Left lobe of liver (tissue), 2 donors: ENCODE measurements at places on chromosomes 11 and 22. TPM values are rescaled to one million over a fixed set of nuclear protein-coding genes. Genes with fewer than 3 reads are reported as not detected.

Gene NPAS4
- total RNA-seq: not detected

Gene ARHGAP8
- 0.98 TPM for total RNA-seq

Gene RFPL2
- not detected for total RNA-seq

Gene RHOD
- 23.2 TPM for total RNA-seq

Gene KCNE3
- 2.1 TPM for total RNA-seq

DNA sequence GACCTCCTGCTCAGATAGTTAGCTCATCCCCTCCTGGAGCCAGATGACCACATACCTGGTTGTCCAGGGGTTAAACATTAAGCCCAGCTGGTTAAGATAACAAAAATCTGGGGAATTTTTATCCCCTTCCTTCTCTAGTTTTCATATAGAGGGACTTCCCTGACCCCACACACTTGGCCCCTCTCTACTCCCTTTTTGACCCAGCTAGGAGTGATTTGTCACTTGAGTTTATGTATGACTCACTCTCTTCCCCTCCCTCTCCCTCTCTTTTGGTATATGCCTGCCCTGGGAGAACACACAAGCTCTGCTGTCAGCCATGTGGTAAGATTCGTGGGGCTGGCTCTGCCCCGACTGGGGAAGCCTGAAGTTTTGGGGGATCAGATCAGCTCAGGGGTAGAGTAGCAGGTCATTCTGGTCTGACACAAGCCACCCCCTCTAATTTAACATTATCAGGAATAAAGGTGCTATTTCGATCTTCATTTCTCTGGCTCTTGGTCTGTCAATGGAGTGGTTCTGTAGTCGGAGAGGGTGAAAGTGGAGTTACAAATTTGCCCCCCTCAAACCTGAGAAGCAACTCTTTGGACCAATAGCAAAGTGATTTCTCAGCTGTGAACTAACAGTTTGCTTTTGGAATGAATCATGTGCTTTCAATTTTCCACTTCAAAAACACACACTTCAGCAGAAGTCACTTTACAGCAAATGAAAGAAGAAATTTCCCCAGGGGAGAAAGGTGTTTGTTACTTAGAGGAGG is 415.3 kb upstream of the CADM1 start:
- no peak for DNase-seq

GRCh38 chr22:29886596-29886995 is 3.6 kb downstream of the MTMR3 start:
- DNase-seq: no peak

- DNase-seq: no peak
These were observed 718 bp downstream of the INTS5 start for GRCh38 chr11:62652161-62653006.

- peak; percentile 44 for DNase-seq
These were observed 1.9 kb downstream of the RHBDD3 start for GRCh38 chr22:29265929-29266328.

- DNase-seq: no peak
These were observed 1.8 kb upstream of the SLC36A4 start for GRCh38 chr11:93199616-93200015.

DNA sequence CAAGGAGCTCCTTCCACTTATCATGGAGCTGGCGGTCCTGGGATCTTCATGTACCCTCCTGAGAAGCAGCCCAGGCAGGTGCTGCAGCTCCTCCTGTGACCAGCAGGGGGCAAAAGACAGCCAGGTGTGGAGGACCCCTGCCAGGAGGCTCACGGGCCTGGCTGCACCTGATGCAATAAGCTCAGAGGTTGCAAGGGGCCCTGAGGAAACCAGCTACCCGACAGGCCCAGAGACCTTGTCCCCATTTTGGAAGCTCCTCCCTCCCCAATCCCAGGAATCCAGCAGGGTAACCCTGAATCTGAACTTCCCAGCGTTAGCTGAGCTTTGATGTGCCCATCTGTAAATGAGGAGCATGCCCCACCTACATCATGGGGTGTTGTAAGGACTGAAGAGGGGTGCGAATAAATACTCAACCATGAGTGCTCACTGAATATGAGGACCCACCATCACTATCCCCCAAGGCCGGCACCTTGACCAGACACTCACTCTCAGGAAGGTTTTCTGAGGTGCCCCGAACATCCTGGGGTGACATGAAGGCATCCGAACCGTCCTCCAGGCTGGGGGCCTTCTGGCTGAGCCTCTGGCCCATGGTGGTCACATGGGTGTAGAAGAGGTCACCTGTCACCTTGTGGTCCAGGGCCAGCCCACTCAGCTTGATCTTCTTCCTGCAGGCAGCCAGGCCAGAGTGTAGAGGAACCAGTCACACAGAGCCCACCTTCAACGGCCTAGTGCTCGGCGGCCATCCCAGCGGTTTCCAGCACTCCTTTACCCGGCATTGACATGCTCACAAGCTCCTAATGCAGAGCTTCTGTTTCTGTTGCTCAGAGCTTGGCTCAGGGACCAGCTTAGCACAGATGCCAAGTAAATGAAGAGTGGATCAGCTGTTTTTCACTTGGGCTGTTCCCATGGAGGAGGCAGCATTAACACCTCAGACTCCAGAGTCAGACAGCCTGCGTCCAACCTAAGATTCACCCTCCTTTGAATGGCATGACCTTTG is 21.7 kb downstream of the SLC43A1 start:
- DNase-seq: peak; percentile 84

GRCh38 chr11:61962213-61963015 is 5.0 kb downstream of the FTH1 start:
- DNase-seq: peak; percentile 45

- no peak for DNase-seq
These were observed 175.2 kb downstream of the DBX1 start for GRCh38 chr11:19985111-19985510.

DNA sequence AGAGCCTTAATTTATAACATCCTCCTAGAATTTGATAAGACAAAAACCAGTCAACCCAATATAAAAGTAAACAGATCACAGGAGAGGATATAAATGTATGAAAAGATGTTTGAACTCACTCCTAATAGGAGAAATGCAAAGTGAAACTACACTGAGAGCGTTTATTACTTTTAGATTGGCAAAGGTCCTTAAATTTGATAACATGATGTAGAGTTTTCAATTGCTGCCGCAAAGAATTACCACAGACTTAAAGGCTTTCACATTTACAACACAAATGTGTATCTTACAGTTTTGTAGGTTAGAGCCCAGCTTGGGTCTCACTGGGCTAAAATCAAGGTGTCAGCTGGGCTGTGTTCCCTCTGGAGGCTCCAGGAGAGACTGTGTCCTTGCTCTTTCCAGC is 9.1 kb upstream of the POU2AF2 start:
- DNase-seq: no peak
